Right ventricle myocardium superior (tissue), 1 donor: ENCODE measurements at places on chromosomes 6 and 20. TPM values are rescaled to one million over a fixed set of nuclear protein-coding genes. Genes with fewer than 3 reads are reported as not detected.

Gene UBE2C
- 1.1 TPM for total RNA-seq

Gene TBXT
- not detected for total RNA-seq

Gene MRPL14
- total RNA-seq: 41.0 TPM

Gene USP49
- total RNA-seq: 1.2 TPM

Gene PI16
- 27.8 TPM for total RNA-seq

Gene SPINT3
- total RNA-seq: not detected

Gene LY6G6C
- total RNA-seq: not detected

Gene CLIC5
- total RNA-seq: 279 TPM

Gene SAMD3
- 0.19 TPM for total RNA-seq

Gene ARMC12
- total RNA-seq: not detected

Gene COL20A1
- total RNA-seq: not detected

Gene GTSF1L
- not detected for total RNA-seq

Gene IL17A
- not detected for total RNA-seq
